ENCODE measurements at places on chromosomes 11 and 22. TPM values are rescaled to one million over a fixed set of nuclear protein-coding genes. Genes with fewer than 3 reads are reported as not detected.

DNA sequence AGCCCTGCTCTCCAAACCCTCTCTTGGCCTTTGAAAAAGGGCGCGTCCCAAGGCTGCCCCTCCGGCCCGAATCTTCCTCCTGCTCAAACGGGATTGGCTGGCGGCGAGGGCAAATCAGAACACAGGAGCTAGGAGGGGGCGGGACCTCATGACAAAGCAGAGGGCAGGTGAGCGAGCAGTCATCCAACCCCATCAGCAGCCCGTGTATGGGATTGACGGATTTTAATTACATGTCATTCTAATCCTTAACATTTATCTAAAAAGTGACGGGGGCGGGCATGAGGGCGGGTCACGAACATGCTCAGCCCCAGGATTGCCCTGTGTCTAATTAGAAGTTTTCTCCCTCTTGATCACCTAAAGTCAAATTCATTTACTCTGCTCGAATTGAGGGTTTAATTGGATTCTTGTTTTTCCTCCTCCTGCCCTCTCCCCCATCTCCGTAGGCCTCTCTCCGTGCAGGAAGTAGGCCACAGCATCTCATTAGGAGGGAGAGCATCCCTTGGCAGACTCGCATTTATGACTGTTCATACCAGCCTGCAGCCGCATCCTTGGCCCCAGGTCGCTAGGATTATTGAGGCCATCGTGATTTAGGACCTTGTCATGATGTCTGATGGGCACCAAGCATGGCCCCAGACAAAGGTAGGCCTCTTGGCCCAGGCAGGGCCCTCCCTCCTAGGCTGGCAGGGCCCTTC lies 147.1 kb downstream of the CHST1 start:
- DNase-seq, result no peak

GRCh38 chr11:35234460-35235156 lies 95.6 kb downstream of the CD44 start:
- DNase-seq, result no peak

Gene MICAL2
- 18.7 TPM for polyA plus RNA-seq

Gene MIOX
- polyA plus RNA-seq, result 0.15 TPM

Data from forelimb muscle (tissue), 1 donor.